Umbilical cord (tissue), 2 donors: ENCODE measurements at places on chromosomes 7 and 10.

- DNase-seq = no peak
Measured at GRCh38 chr7:130473876-130474275, 18.0 kb upstream of the MEST start.

- DNase-seq = no peak
Measured at GRCh38 chr7:15853832-15854470, 167.5 kb upstream of the MEOX2 start.

DNA sequence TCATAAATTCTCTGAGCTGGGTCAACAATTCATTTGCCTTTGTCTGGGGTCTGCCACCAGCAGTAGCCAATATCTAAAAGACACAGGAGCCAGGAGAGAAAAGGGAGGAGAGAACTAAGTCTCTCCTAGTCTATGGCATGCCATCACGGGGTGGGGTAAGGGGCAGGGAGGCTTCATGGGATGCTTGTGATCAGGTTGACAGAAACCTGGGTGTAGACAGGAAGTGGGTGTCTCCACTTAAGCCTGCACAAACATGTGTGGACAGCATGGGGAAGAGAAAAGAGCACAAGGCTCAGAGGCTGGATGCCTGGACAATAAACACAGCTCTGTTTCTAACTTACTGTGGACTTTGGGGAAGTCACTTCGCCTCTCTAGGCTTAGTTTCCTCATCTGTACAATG lies 11.5 kb upstream of the C10orf53 start:
- no peak for DNase-seq

GRCh38 chr10:3046981-3047547 lies 20.3 kb upstream of the PFKP start:
- DNase-seq = no peak

- no peak for DNase-seq
Measured at GRCh38 chr7:114784746-114785145, 137.1 kb upstream of the MDFIC start.
